ENCODE measurements at places on chromosomes 6 and 20.

GRCh38 chr6:33513213-33513612, 58.8 kb downstream of the ZBTB9 start:
- no peak for DNase-seq

DNA sequence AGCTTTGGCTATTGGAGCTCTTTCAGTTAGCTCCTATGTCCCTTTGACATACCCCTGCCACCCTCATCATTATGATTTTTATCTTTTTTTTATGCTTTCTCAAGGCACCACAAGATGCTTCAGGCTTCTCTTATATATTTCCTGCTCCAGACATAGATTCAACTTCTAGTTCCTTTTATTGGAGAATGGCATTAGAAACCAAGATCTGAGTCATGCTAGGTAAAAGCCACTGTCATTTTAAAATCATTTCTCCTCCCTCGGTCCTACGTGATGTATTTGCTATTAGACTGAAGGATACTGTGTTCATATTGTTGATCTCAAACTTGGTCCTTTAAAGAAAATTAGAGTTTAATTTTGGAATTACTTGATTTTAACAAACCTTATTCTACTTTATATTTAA, 8.3 kb downstream of the TENT5A start:
- no peak for DNase-seq

DNA sequence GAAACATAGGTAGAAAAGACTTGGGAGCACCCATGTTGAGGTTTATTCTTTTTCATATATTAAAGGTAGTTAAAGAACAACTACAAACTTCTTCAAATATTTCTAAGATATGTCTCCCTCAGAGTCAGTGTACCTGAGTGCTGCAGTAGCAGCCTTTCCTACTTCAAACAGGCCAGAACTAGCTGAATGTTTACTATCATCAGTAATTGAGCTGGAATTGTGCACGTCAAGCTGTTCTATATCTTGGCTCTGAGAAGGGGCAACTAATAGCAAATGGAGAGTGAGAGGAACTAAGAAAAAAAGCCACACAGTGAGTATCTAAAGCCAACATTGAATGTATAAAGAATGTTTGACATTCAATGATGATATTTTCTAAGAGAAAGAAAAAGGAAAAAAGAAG, 21.7 kb downstream of the MTCL3 start:
- no peak for DNase-seq

DNA sequence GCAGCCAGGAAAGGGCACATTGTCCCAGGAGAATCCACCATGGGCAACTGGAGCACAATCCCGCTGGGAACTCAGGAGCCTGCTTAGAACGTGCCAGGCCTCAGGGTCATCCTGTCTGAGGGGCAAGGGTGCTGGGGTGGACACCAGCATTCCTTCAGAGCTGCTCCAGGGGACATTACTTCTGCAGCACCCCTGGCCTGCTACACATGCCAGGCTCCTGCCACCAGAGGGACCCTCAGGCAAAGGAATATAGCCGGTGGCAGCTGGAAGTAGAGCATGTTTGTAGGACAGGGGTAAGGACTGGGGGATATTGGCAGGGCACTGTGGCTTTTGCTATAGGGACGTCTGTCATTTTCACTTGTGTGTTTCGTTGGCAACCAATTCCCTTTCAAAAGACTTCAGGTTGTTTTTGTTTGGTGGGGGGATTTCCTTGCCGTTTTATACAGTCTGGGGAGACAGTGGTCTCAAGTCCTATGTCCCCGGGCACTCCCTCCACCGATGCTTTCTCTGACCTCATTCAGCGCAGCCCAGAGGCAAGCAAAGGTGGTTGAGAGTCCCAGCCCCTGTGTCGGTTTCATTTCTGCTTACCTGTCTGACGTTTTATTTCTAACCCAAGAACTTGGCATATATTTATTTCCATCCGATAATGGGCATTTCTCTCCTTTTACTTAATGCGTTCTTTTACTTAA, 130.8 kb downstream of the JPH2 start:
- DNase-seq = no peak

- no peak for DNase-seq
Measured at GRCh38 chr20:9837634-9838033, 1.2 kb downstream of the PAK5 start.

GRCh38 chr6:107695061-107695720, 128.9 kb downstream of the SCML4 start:
- DNase-seq = no peak

GRCh38 chr6:88013554-88013953, 34.1 kb upstream of the SPACA1 start:
- no peak for DNase-seq

- DNase-seq = no peak
Measured at GRCh38 chr20:1813674-1814635, 81.3 kb upstream of the SIRPA start.

DNA sequence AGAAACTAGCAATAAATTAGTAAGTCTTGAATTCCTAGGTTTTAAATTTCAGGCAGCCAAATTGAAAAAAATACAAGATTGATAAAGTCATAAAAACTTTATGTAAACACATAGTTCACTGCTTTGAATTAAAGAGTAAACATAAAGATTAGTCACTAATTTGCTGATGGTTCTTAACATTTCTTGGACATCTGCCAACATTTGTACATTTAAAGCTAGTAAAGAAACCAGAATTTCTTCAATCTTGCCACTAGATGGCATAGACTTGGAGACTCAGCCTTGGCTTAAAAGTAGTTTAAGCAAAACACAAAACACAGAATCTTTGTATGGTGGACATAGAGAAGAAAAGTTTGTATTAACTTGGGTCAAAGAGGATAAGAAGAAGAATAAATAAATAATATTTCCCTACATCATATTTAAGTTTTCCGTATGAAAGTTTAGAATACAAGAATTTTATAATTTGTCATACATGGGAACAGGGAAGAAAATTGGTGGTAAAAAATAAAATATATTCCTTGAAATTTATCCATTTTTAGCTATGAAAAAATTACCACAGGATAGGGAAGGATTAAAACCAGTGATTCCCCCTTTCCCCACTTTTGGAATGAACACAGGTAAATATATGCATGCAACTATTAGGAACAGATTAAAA, 41.7 kb upstream of the FAM135A start:
- DNase-seq = peak; percentile 45

DNA sequence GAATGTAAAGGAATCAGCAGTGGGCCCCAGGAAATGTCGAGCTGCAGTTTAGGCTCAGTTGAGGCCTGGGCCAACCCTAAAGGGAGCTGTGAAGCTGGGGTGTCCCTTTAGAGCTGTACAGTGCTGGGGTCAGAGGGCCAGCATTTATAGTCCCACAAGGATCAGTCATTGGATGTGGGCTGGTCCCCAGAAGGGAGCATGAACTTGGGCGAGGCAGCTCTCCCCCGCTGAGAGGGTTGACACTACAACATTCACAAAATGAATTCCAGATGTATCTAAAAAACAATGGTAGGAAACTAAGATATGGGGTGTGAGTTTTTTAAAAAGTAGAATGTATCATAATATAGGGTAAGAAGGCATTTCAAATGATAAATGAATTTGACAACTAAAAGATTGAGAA, 29.7 kb upstream of the TMX4 start:
- DNase-seq = no peak

DNA sequence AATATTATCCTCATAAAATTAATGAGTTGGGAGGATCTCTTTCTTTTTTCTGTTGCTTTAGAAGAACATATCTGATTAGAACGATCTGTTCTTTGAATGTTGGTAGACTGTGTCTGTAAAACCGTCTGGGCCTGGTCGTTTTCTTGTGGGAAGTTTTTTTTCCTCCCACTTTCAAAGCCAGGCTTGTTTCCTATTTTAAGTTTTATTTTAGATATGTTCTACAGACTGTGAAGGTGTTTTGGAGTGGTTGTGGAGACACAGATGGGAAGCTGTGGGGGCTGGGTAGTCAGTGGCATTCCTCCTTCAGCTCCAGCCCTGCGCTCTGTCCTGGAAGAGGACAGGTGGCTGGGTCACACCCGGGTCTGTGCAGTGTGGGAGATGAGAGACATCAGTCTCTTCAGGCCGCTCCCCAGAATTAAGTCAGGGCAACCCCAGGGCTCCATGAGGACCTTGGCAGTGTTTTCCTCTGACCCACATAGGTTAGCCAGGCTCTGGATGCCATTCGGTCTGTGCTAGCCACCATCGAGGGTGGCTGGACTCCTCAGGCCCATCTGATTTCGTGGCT, 92.0 kb upstream of the SCP2D1 start:
- DNase-seq = no peak

DNA sequence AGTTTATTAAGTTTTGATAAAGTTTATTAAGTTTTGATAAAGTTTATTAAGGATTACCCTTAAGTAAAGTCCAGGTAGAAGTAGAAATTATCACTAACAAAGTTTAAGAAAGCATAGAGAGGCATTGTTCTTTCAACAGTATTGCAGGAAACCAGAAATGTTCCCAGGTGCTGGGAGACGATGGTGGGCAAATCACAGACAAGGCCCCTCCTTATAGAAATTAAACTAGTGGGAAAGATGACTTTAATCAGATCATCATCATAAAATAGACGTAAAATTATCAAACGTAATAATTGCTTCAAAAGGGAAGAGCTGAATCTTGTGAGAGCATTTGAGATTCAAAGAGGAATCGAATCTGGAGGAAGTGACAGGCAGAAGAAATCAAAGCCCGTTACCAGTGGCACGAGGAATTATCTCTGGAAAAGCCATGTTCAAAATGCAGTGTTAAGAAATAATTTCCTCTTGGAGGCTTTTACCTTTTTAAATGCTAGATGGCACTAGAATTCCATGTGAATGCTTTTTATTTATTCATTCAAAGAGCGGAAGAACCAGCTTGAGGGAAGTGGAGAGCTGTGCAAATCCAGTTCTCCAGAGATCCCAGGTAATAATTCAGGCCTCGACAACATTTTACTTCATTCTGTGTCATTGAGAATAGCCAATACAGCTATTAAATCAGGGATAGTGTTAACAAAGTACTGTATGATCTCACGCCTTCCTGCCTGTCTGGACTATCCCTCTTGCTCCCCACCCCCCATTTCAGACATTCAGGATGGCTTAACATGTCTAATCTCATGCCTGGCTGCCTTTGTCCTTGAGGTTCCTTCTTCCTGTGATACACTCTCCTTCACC, 1.0 kb upstream of the APMAP start:
- DNase-seq = peak; percentile 0

DNA sequence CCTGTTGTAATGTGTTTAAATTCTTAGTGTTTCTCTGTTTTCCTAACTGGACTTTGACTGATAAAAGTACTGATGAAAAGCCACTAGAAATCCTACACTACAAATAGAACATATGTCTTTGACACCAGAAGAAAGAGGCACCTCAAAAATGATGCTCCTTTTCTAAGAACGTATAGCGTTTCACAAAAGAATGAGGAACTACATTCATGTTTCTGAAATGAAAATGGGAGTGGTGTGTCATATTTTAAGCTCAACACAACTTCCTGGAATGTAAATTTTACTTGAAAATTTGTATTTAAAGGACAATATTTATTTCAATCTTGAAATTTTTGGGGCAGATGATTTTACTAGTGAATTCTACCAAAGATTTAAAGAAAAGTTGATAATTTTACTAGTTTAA, 35.3 kb downstream of the KIAA0408 start:
- no peak for DNase-seq

- DNase-seq = no peak
Measured at GRCh38 chr20:44137266-44137801, 49.7 kb downstream of the JPH2 start.

DNA sequence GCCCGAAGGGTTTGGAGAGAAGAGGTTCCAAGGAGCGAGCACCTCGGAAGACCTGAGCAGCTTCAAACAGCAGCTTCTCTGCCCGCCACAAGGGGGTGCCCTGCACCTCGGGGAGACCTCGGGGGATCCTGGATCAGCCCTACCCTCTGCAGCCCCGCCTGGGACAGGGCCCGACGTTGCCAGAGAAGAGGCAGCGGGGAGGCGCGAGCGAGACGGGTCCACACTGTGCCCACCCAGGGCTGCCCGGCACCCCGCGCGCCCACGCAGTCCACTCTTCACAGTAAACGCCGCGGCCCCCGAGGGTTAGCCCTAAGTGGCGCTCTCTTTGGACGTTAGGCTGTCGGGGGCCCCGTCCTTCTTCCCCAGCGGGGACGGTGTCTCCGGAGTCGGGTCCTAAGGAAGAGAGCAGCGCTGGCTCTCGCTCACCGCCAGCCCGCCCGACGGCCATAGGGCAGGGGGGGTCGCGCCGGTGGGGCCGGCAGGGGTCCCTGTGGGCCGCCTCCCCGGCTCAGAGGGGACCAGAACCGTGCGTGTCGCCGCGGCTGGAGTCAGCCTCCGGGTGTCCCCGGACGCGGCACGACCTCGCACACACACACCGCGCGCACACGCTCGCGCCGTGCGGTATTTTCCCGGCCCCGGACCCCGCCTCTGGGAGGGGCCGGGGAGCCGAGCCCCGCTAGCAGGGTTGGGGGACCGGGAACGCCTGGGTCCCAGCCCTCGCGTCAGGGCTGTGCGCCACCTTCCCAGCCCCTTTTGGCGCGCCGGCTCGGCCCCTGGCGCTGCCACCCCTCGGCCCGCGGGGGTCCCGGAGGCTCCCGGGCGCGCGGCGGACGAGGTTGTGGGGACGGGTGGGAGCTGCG, 929 bp downstream of the CDH22 start:
- DNase-seq = no peak

GRCh38 chr6:76072562-76072961, at the start of gene IMPG1:
Gene IMPG1 (minus strand): TSS chr6:76072662. CDS start chr6:76072488, 174 bp downstream.
- no peak for DNase-seq

GRCh38 chr6:131733376-131734016, 22.7 kb upstream of the CTAGE9 start:
- no peak for DNase-seq

DNA sequence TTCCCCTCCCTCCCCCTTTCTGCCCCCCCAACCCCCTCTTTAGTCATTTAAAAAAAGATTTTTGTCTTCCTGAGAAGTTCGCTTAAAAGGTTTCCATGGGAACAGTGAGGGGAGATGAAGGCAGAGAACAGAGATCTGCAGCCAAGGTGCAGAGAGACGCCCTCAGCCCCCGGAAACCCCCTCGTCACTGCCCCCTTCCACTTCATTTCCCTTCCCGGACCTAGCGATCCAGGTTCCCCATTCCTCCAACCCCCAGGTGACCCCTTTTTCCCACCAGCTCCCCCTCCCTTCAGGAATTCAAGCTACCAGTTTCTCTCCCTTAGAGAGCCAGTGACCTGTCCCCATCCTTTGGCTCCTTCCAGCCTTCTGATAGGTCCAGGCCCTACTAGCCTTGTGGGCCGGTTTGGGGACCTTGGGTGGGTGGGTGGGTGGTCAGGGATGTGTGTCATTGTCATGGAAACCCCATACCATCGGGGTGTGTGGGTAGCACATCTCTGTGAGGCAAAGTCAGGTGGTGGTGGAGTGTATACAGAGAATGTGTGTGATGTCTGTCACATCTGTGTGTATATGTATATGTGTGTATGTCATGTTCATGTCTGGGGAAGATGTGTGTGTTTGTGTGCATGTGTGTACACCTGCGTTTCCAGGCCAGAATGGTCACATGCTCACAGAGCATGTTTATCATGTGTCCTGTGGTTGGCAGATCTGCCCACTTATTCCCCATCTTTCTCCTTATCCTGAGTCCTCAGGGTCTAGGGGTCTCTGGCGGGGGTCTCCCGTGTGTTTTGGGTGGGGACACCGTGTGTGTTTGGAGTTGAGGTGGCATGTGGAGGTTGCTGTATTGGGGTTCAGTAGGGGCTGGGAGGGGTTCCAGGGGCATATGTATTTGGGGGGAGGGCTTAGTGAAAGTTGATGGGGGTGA, 7.0 kb downstream of the SYNGAP1 start:
- no peak for DNase-seq
